ENCODE measurements at places on chromosomes 16 and 17. TPM values are rescaled to one million over a fixed set of nuclear protein-coding genes. Genes with fewer than 3 reads are reported as not detected.

DNA sequence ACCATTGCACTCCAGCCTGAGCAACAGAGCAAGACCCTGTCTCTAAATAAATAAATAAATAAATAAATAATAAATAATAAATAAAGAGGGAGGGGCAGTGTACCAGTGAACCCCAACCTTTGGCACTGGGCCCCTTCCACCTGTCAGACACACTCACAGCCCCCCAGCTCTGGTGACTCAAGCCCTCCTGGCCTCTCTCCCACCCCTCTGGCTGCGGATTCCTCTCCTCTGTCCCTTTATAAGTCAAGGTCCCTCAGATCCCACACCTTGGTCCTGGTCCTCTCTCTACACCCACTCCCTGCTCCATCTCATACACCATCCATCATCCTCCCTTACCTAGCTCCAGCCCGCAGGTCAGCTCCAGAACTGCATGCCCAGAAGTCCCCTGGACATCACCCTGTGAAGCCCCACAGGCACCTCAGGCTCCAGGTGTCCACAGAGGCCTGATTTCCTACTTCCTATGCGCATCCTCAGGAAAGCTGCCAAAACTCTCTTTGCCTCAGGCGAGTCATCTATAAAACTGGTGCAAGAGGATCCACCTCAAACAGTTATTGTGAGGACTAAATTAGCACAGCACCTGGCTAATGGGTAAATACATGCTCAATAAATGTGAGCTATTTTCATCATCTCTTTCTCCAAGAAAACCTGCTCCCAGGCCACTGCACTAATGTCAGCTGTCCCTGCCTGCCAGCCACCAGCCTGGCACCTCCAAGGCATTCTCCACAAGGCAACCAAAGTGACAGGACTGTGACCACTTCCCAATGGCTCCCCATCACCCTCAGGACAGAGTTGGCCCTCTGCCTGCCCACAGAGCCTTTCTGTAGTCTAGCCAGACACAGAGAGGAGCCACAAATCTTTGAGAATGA is 46.8 kb downstream of the BEAN1 start:
- H3K4me3 ChIP-seq, result no peak overlapping the region
- DNase-seq, result no peak
- no peak overlapping the region for H3K27ac ChIP-seq
- peaks cover 4% of the 10 kb centered on the region for H3K4me1 ChIP-seq
- H3K27me3 ChIP-seq, result no peaks in the 10 kb centered on the region

DNA sequence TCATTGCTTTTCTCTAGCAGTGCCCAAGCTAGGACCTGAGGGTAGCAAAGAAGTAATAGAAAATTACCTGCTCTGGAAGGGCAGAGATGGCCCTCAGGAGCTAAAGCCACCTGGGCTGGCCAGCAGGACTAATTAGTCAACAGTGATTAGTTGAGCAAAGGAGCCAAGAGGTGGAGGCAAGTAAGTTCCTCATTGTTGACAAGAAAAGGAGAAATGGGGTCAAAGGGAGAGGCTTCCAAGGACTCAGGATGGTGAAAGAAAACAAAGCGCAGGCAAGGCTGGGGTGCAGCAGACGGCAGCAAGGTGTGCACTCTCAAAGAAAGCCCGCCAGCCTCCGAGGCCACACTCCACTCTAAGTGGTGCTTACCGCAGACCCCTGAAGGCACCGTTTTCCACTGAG is 44.6 kb downstream of the CMTM4 start:
- peaks cover 40% of the 10 kb centered on the region for H3K4me1 ChIP-seq
- DNase-seq, result no peak
- no peak overlapping the region for H3K27ac ChIP-seq

The ETV4 gene
- total RNA-seq, result 9.8 TPM

DNA sequence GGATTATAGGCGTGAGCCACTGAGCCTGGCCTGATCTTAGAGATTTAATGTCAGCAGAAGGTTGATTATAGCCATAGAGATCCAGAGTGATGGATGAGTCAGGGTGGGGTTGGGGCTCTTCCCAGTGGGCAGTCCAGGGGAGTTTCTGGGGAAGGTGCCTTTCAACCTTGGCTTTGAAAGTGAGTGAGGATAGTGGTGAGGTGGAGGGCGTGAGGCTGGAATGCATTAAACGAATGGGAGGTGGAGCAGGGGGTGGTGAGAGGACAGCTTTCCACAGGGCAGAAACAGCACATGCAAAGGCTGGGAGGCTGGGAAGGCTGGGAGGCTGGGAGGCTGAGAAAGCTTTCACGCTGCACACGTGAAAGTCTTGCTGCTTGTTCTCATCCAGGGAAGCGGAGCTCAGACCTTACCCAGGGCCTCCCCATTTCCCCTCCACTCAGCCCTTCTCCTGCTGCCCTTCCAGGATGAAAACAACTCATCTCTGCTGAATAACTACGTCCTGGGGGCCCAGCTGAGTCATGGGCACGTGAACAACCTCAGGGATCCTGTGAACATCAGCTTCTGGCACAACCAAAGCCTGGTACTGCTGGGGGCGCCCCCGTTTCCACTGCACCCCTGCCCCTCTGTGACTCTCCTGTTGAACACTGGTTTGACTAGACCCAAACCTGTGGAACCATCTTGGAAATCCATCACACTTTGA is 22.3 kb downstream of the ADGRG5 start:
- DNase-seq, result no peak
- H3K4me1 ChIP-seq, result no peaks in the 10 kb centered on the region
- no peaks in the 10 kb centered on the region for H3K27me3 ChIP-seq
- H3K4me3 ChIP-seq, result no peak overlapping the region

GRCh38 chr17:83019376-83019775 is 60.0 kb upstream of the METRNL start:
- H3K4me1 ChIP-seq, result no peaks in the 10 kb centered on the region
- H3K4me3 ChIP-seq, result no peak overlapping the region
- peaks cover 7% of the 10 kb centered on the region for H3K36me3 ChIP-seq
- H3K27ac ChIP-seq, result no peak overlapping the region

DNA sequence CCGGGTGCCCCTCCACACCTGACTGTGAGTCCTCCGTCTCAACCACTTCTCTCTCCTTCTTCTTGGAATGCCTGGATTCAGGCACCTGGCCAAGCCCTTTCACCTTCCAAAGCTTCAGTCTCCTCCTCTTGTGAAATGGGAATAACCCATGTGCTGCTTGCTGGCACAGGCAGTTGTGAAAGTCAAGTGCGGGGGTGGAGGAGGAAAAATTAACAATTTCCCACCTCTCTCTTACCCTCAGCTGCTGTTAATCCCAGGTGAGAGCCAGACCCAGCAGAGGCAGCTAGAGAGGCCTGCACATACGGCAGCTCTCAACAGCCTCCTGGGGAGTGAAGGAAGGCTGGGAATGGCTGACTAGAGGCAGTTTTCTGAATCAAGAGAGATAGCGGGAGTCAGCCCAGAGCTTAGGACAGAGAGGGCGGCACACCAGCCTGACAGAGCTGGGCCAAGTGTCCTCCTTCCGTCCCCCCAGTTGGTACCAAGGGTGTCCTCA is 77.9 kb upstream of the LGALS9 start:
- peaks cover 10% of the 10 kb centered on the region for H3K4me1 ChIP-seq
- DNase-seq, result no peak
- H3K4me3 ChIP-seq, result no peak overlapping the region
- no peaks in the 10 kb centered on the region for H3K36me3 ChIP-seq
